NCI-H1092 (cell line): ENCODE measurements at places on chromosomes 1 and 21.
A peak's percentile ranks its signal among the peaks of the same experiment; 100 is the strongest.

DNA sequence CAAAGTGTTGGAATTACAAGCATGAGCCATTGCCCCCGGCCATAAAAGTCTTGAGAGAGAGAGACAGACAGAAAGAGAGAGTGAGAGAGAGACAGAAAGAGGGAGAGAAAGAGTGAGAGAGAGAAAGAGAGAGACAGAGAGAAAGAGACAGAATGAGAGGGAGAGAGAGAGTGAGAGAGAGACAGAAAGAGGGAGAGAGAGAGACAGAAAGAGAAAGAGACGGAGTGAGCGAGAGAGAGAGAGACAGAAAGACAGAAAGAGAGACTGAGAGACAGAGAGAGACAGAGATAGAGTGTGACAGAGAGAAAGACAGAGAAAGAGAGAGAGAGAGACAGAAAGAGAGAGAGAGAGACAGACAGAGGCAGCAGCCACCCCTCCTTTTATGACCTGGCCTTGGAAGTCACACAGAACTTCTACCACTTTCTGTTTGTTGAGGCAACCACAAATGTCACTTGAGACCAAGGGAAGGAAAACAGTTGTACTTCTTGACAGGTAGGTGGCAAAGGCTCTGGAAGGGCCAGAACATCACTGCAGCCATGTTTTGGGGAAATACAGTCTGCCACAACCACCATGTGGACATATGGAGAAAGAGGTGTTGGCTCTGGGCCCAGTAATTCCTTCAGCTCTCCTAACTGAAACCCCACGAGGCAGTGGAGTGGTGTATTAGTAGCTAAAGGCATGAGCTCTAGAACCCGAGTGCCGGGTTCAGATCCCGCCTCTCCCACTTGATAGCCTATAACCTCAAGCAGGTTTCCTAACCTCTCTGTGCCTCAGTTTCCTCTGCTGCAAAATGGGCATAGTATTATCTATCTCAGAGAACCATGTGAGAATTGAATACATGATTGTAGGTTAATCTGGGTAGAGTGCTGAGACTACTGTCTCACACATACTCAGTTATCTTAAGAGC is 50.6 kb downstream of the TNFRSF8 start:
- peak; percentile 10 for DNase-seq

GRCh38 chr1:47995306-47996050 is 1.7 kb downstream of the TRABD2B start:
- no peak for DNase-seq

GRCh38 chr1:13451399-13451965 is 41.2 kb downstream of the PRAMEF20 start:
- DNase-seq, result no peak

DNA sequence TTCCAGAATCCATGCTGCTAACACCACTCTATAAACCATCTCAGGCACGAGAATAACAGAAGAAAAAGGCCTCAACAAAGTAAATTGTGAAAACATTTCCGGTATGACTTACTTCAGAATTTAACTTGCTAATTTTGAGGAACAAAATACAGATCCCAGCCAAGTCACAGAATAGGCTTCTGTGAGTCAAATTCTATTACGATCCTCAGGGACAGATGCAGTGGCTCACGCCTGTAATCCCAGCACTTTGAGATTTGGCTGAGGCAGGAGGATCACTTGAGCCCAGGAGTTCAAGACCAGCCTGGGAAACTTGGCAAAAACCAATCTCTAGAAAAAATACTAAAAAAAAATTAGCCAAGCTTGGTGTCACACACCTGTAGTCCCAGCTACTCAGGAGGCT is 8.8 kb upstream of the CCDC27 start:
- DNase-seq, result no peak

GRCh38 chr21:30986965-30987364 is 51.3 kb downstream of the KRTAP19-8 start:
- DNase-seq, result no peak
